ENCODE measurements at places on chromosomes 7 and 10. TPM values are rescaled to one million over a fixed set of nuclear protein-coding genes. Genes with fewer than 3 reads are reported as not detected.

Gene CRYGN
- total RNA-seq = 3.2 TPM

DNA sequence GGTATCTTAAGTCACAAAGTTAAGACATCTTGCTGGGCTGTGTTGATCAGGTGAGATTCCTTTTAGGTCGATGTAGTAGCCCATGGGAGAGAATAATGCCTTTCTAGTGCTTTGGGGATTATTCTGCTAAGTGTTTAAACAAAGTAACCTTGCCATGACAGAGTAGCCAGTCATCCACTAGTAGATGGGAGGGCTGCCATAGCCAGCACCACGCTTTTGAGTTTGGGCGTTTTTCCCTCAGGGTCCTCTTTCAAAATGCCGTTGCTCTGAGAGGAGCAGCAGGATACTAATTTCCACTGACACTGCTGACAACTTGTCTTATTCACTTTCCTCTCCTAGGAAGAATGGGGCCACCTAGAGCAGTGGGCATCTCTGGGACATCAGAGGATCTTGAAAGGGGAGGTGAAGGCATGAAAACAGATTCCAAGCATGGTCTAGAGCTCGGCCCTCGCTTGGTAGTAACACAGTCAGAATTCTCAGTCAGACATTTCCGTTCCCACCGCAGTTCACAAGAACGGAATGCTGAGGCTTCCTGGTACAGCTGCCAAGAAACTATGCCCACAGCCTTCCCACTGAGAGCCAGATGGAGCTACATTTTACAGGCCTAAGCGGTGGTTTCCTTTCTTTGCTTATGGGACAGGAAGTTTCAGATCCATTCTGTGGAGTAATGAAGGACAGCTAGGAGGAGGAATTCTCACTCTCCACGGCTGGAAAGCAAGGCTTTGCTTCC, 15.3 kb upstream of the RSU1 start:
- H3K4me3 ChIP-seq = no peak overlapping the region
- H3K4me1 ChIP-seq = no peaks in the 10 kb centered on the region
- H3K36me3 ChIP-seq = no peaks in the 10 kb centered on the region
- H3K27ac ChIP-seq = no peak overlapping the region
- peaks cover 9% of the 10 kb centered on the region for H3K27me3 ChIP-seq

Gene CDHR3
- total RNA-seq = 21.5 TPM

DNA sequence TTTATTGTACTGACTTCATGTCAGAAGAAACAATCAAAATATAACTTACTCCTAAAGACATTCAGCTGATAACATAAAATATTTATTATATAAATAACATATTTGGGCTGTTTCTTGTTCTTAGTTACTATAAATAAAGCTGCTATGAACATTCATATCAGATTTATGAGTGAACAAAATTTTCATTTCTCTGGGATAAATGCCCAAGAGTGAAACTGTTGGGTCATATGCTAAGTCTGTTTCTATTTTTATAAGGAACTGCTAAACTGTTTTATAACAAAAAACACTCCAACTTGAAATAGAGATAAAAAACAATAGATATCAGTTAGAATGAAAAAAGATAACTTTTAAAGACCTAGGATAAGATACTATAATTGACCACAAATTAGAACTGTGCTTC, 26.5 kb upstream of the CC2D2B start:
- H3K36me3 ChIP-seq = peaks cover 18% of the 10 kb centered on the region
- no peaks in the 10 kb centered on the region for H3K27me3 ChIP-seq
- no peak for DNase-seq

DNA sequence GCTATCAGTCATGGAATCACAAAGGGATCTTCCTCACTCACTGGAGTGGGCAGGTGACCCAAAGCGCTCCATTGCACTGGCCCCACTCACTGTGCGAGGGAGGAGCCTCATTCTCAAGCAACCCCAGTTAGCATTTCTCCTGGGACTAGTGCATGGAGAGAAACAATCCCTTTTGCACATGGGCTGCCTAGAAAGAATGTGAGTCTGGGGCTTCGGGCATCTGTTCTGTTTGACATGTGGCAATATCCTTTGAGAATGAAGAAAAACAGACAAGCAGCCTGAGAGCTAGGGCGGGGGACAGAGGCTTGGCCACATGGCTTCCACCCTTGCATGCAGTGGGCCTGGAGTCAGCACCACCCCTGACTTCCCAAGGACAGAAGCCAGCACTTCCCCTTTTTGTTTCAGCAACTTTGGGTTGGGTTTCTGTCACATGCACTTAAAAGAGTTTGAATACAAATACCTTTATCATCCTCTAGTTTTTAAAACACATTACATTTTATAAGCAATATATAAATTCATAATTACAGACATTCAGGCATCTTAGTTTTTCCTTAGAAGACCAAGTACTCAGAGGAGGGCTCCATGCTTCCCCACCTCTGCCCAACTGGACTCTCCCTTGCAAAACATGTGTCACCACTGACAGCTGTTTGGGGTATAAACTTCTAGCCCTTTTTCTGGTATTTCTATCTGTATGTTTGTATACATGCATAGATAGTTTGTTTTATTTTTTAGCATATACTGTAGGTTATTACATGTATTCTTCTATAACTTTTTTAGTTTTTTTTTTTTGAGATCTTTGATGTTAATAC, 73.8 kb downstream of the RBM20 start:
- no peaks in the 10 kb centered on the region for H3K36me3 ChIP-seq
- H3K4me3 ChIP-seq = no peak overlapping the region
- no peaks in the 10 kb centered on the region for H3K4me1 ChIP-seq

- no peak overlapping the region for H3K4me3 ChIP-seq
- peaks cover 1% of the 10 kb centered on the region for H3K36me3 ChIP-seq
- H3K27me3 ChIP-seq = peaks cover 4% of the 10 kb centered on the region
- no peak overlapping the region for H3K27ac ChIP-seq
- H3K4me1 ChIP-seq = peaks cover 7% of the 10 kb centered on the region
These were observed 275.0 kb upstream of the BMPER start for GRCh38 chr7:33630359-33630758.

- H3K4me3 ChIP-seq = no peak overlapping the region
- peaks cover 22% of the 10 kb centered on the region for H3K27me3 ChIP-seq
- DNase-seq = no peak
- no peaks in the 10 kb centered on the region for H3K4me1 ChIP-seq
These were observed 17.9 kb downstream of the ADCYAP1R1 start for GRCh38 chr7:31069860-31070555.

DNA sequence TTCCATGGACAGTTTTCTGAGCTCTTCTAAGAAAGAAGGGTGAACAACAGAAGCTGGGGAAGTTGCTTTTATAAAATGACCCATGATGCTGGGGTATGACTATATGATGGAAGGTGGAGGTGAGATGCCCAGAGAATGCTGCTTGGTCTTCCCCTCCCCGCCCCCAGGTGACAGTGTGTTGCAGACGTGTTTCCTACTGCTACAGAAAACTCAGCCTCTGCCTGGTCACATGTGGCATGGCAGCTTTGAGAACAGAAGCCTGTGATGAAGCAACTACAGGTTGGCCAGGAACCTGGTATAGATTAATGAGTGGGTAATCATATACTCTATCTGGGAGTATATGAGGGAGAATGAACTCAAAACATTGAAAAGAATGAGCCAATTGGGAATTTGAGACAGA, 67.1 kb downstream of the MTURN start:
- peaks cover 5% of the 10 kb centered on the region for H3K36me3 ChIP-seq
- no peaks in the 10 kb centered on the region for H3K27me3 ChIP-seq
- no peak overlapping the region for H3K27ac ChIP-seq
- DNase-seq = no peak
- no peaks in the 10 kb centered on the region for H3K4me1 ChIP-seq

Gene MCM10
- 20.2 TPM for total RNA-seq

GRCh38 chr10:81127931-81128330, 590.2 kb downstream of the SH2D4B start:
- H3K4me1 ChIP-seq = peaks cover 2% of the 10 kb centered on the region
- no peak overlapping the region for H3K4me3 ChIP-seq
- no peaks in the 10 kb centered on the region for H3K27me3 ChIP-seq
- no peak overlapping the region for H3K27ac ChIP-seq
- DNase-seq = no peak

GRCh38 chr10:95864906-95865813, 42.6 kb upstream of the CC2D2B start:
- H3K27ac ChIP-seq = no peak overlapping the region
- H3K4me3 ChIP-seq = no peak overlapping the region
- no peaks in the 10 kb centered on the region for H3K27me3 ChIP-seq
- H3K4me1 ChIP-seq = no peaks in the 10 kb centered on the region

GRCh38 chr10:112838784-112839481, 111.1 kb upstream of the TCF7L2 start:
- no peak overlapping the region for H3K27ac ChIP-seq
- peaks cover 29% of the 10 kb centered on the region for H3K4me1 ChIP-seq
- H3K36me3 ChIP-seq = no peaks in the 10 kb centered on the region
